Lung (tissue), 17 donors: ENCODE measurements at places on chromosomes 5 and 9. TPM values are rescaled to one million over a fixed set of nuclear protein-coding genes. Genes with fewer than 3 reads are reported as not detected.
A peak's percentile ranks its signal among the peaks of the same experiment; 100 is the strongest.

DNA sequence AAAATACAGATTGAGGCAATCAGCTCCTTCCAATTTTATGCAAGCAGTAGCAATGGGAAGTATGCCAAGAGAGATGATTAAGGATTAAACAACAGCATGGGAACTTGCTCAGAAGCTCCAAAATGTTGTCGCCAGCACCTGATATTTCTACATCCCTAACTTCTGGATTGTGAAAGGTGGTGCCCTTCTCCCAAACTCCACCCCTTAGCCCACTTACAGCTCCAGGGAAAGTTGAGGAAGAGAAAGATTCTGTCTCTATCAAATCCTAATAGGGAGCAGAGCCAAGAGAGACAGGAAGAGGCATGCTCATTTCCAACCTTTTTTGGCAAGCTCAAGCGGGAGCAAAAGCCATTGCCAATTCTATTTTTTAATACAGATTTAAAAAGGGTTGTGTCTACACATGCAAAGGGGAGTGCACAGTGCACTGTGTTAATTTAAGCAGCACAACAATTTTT lies 92.4 kb upstream of the NR3C1 start:
- peak; percentile 94 for DNase-seq

DNA sequence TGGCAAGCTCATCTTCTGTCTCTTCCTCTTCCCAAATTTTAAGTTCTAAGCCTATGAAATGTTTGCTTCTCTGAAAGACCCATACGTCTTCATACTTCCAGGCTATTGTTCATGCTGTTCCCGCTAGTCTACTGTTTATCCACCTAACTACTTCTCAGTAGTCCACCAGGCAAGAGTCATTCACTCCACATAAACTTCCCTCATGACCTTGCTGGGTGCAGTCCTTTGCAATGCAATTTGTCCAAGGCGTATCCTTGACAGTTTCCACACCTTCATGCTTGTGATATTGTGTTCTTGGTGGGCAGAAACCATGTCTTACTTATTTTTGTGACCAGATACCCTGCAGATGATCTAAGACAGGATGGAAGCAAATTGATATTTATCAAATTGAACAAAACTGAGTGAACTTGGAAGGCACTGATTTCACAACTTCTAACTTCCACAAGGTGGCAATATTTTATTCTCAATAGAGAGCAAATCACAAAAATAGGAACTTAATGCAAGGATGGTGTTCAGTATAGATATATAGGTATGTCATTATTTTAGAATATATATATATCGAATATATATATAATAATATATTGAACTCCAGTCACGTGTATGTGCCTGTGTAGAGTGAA lies 30.3 kb downstream of the TYRP1 start:
- DNase-seq: peak; percentile 69

DNA sequence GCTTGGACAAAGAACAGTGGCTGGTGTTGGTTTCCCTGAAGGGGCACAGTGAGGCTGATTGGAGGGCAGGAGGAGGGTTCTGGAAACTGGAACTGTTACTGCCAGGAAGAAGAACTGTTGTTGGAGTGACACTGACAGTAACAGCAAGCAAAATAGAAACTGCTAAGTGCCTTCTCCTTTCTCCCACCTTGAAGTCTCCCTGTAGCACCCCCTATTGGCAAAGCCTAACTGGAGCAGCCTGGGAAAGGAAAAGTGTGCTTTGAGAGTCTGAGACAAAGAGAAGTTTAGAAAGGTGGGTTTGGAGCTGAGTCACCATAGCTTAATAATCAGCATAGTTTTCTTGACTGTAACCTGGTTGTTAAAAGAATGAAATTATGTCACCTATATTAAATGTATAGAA lies 2.5 kb upstream of the TMEM174 start:
- DNase-seq: no peak

- DNase-seq: no peak
Measured at GRCh38 chr9:35448496-35448895, 41.4 kb upstream of the RUSC2 start.

DNA sequence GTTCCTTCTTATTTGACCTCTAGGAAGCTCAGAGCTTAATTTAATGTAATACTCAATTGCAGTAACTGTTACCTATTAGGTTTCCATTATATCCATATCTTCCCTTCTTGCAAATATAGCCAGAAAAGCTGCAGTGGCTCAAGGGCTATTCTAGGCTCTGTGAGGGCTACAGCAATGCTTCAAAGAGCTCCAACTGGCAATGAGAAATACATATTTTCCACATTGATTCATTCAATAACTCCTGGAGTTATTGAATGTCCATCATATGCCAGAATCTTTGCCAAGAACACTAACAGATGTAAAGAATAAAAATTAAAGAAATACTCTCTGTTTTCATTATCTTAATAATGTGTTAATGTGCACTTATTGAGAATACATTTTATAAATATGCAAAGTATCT lies 396.9 kb upstream of the PAPPA start:
- no peak for DNase-seq

- DNase-seq: no peak
Measured at GRCh38 chr5:73981704-73982103, 355.7 kb downstream of the ARHGEF28 start.

GRCh38 chr5:31396611-31397295 lies 135.1 kb downstream of the DROSHA start:
- DNase-seq: no peak

HNRNPAB gene
- total RNA-seq: 140 TPM

TMEM215 gene
- total RNA-seq: 0.06 TPM

SLC6A3 gene
- 0.85 TPM for total RNA-seq

MSMP gene
- total RNA-seq: 1.6 TPM

SPRY4 gene
- total RNA-seq: 33.9 TPM
